NCI-H2171 (cell line): ENCODE measurements at places on chromosomes 16 and 17.
A peak's percentile ranks its signal among the peaks of the same experiment; 100 is the strongest.

- no peak for DNase-seq
Observed at GRCh38 chr17:59277031-59277430, 54.4 kb upstream of the YPEL2 start.

DNA sequence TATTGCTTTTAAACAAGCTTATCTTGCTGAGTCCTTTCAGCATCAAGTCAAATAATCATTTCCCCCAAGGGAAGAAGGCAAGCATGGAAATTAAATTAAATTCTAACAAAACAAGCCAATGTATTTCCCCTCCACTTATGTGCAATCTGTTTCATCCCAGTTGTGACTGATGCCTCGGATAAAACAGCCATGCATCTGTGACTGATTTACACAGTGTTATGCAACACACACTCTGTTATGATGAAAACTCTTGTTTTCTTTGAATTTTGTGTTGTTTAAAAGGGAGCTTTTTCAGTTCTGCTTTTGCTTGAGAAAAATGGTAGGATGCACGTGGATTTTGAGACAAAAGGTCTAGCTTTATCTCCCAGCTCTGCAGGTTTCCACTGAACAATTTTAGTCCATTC, 32.6 kb downstream of the TMEM100 start:
- DNase-seq = no peak

DNA sequence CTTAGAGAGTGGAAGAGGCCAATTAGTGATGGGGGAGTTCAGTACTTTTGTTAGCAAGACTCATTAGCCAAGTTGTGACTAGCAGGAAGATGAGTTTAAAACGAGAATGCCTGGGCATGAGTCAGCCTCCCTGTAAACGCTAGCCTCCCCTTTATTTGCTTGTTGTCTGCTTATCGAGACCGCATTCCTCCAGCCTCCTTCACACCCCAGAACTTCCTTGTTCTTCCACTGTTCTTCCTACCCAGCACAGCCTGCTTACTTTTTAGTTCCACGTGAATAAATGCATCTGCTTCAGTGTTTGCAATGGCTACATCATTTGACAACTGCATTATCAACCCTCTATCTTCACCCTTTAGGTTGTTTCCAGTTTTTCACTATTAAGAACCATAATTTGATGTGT, 20.2 kb upstream of the OR3A1 start:
- DNase-seq = no peak

- no peak for DNase-seq
Observed at GRCh38 chr16:13994239-13995106, 74.5 kb downstream of the ERCC4 start.

DNA sequence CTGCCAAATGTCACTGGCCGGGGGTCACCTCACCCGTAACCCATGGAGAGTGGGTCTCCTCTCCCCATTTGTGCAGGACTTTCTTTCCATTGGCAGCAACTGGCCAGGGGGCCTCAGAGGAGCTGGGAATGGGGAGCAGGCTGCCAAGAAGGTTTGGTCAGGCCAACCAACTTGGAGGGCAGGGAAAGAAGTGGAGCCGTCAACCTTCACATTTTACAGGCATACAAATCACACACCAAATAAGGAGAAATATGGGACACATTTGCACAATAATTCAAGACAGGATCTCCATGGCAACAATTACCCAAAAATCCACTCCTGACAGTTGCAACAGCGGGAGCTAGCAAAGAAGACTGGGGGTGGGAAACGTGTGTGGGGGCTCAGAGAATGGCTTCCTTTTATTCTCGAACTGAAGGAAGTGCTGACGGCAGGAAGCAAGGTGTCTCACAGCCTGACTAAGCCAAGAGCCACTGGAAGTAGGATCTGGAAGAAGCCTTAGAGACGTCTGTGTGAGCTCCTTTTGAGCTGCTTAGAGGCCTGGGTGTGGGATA, 20.9 kb downstream of the RPRML start:
- DNase-seq = no peak

GRCh38 chr16:66427036-66427860, at the start of gene BEAN1:
Gene BEAN1 (plus strand): TSS chr16:66427295. CDS start chr16:66437677, 10,382 bp downstream.
- no peak for DNase-seq

DNA sequence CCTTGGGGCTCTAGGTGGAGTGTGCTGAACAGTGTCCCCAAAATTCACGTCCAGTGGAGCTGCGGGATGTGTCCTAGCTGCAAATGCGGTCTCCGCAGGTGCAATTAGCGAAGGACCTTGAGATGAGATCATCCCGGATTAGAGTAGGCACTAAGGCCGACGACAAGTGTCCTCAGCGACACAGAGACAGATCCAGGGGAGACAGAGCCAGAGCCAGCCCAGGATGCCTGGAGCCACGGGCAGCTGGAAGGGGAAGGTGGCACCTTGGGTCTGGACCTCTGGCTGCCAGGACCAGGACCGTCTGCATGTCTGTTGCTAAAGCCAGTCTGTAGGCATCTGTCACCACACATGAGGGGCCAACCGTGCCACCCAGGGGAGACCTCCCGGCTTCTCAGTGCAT, 24.5 kb downstream of the SLC7A5 start:
- DNase-seq = no peak

DNA sequence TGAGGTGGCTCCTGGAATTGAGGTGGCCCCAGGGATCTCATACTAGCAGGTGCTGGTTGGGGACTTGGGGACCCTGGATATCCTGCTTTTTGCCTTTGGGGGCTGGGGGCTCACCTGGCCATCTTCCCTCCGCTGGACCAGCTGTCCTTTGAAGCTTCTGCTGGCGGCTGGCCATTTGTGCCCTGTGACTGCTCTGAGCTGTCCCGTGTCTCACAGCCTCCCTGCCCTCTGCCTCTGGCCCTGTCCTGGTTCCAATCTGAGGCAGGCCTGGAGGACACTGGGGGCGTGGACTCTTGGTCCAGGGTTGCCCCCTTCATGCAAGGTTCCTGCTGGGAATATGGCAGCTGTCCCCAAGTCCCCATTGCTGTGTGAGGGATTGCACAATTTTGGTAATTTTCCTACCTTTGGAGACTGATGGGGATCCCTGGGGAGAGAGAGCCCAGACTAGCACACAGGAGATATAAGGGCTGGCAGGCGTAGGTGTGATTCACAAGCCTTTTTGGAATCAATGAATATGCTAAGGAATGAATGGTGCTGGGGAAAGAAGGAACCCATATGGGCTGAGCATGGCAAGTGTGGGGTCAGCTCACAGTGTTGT, 19.2 kb downstream of the ADCY7 start:
- DNase-seq = no peak

GRCh38 chr17:15934866-15935265, 10.1 kb upstream of the ADORA2B start:
- no peak for DNase-seq

DNA sequence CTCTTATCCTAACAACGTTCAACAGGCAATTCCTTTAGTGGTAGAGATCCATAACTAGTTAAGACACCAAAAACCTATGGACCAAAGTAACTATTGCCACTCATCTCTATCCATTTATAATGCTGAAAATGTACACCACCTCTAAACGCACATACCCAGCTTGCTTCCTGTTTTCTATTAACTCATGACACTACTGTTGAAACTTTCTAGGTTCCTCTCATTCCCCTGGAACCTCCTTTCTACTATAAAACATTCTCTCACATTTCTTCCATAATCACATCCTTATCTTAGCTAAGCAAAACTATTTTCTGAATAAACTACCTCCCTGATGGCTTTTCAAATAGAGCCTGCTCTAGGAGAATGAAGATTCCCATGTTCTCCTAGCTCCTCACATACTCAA, 42.9 kb upstream of the KSR1 start:
- no peak for DNase-seq

DNA sequence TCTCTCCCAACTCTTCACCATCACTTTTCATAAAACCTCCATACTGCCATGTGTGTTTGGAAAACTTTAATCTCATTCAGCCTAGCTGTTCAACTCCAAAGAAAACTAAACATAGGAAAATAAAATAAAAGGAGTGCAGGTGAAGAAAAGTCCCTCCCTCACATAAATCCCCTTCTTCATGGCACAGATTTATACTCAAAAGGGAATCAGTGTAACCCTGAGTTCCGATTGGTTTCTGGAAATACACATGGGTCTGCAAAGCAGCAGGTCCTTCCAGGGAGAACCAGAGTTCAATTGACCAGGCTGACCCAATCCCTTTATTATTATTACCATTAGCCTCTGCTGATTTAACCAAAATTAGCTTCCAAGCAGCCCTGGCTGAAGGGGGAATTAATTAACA, 8.9 kb upstream of the HOXB2 start:
- DNase-seq = no peak

DNA sequence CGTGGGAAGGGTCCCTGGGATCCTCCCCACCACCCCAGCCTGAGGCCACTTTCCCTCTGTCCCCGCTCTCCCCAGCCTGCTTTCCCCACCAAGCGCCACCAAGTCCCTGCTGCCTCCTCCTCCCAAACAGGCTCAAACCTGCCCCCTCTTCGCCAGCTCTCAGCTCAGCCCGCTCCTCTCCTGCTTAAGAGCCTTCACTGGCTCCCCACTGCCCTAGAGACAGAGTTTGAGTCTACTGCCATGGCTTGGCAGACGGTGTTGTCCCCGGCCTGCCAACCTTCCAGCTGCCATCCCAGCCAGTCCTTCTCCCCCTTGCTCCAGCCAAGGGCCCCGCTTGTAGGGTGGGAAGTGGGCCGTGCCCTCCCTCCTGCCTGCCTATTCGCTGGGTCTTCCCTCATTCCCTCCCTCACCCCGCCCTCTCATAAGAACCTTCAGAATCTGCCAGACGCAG, 11.1 kb downstream of the IL4R start:
- DNase-seq = no peak

DNA sequence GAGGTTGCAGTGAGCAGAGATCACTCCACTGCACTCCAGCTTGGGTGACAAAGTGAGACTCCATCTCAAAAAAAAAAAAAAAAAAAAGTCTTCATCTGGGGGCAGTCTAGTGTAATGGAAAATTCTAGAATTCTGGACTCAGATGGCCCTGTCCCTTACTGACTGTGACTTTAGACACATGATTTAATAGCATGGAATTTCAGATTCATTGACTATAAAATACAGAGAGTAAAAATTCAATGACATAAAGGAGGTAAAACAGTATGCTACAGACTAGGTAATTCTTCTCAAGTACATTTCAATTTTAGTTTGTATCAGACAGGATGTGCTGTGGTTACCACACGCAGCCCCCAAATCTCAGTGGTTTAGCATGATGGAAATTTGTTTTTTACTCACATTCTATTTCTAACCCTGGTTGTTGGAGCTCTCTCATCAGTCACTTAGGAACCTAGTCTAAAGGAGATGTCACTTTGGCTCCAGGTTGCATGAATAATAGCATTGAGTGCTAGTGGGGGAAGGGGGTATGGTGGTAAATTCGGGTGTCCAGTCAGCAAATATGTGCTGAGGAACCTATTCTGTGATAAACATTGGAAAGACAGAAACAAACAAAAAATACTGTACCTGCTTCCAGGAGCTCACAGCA, 444.0 kb downstream of the XYLT1 start:
- DNase-seq = no peak

- no peak for DNase-seq
Observed at GRCh38 chr17:48439110-48439850, 9.3 kb upstream of the SKAP1 start.

- peak; percentile 67 for DNase-seq
Observed at GRCh38 chr17:78128551-78129350, at the start of gene TMC6. Gene TMC6 (minus strand): TSS chr17:78128755. CDS start chr17:78126832, 1,923 bp downstream.

- no peak for DNase-seq
Observed at GRCh38 chr16:50925758-50926357, 184.0 kb downstream of the CYLD start.

DNA sequence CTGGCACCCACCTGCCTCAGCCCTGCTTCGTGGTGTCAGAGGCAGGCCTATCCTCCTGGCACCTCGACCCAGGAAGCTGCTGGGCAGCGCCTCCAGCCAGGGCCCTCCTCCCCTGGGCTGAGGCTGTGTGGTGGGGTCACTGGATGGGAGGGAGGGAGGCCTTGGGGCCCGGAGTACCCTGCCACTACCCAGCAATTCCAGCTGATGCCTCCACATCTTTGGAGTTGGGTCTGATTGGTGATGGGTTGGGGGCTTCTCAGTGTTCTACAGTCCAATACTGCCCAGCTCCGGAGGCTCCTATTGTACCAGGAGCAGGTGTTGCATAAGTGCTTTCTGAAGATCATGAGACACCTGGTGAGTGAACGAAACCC, 48.0 kb downstream of the USP22 start:
- DNase-seq = no peak

DNA sequence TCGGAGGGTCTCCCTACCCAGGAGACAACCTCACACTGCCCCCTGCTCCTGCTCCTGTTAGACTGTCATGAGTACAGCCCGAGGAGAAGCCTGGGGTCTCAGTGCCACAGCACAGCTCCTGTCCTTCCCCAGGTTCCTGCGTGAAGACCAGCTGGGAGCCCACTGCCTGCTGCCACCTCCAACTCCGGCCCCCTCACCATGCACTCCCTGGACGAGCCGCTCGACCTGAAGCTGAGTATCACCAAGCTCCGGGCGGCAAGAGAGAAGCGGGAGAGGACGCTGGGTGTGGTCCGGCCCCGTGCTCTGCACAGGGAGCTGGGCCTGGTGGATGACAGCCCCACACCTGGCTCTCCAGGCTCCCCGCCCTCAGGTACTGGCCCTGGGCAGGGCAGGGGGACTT, 16.2 kb downstream of the GLIS2 start:
- no peak for DNase-seq

GRCh38 chr17:5695480-5695879, 111.2 kb upstream of the NLRP1 start:
- no peak for DNase-seq

DNA sequence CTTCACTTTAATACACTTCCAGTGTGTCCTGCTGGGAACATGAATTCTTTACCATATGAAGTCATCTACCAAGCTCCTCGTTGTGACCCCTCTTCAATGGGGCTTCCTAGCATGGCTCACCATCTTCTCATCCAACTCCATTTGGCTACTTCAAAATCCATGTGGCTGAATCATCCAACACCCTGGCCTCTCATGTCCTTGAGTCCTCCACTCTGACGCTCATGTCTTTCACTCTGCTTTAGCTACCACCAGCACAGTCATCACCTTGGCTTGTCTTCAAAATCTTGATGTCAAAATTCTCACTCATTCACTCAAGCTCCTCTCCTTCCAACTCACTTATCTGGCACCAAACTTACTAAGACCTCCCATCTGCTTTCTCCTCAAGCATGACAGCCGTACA, 35.8 kb downstream of the AMFR start:
- DNase-seq = no peak

DNA sequence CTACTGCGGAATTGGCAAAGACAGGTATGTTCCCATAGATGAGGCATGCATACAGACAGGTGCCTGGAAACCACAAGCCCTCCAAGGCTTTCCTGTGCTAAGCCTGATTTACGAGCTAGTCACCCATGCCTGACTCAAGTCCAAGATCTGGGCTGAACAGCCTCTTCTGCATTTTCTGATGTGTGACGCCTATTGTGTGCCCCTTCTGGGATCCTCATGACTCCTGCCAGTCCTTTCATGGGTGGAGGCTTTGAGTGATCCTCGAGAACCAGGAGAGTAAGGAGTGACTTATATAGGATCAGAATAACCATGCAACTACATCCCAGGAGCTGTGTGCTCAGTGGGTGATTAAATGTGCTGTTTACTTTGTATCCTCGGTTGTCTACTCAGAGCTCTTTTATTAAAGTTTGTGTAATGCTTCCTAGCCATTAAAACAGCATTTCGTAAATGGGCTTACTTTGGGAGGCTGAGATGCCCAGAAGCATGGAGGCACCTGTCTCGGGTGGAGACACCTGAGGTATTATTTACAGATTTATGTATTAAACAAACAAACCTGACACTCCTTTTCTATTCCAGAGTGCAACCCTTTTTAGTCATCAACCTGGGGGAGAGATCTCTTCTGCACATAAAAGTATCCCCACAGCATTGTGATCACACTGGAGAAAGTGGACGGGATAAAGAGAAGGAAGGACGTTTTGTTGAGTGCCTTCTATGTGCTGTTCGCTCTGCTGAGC, 373.0 kb upstream of the DYNLRB2 start:
- DNase-seq = no peak
